ENCODE measurements at places on chromosomes 5 and 9.

DNA sequence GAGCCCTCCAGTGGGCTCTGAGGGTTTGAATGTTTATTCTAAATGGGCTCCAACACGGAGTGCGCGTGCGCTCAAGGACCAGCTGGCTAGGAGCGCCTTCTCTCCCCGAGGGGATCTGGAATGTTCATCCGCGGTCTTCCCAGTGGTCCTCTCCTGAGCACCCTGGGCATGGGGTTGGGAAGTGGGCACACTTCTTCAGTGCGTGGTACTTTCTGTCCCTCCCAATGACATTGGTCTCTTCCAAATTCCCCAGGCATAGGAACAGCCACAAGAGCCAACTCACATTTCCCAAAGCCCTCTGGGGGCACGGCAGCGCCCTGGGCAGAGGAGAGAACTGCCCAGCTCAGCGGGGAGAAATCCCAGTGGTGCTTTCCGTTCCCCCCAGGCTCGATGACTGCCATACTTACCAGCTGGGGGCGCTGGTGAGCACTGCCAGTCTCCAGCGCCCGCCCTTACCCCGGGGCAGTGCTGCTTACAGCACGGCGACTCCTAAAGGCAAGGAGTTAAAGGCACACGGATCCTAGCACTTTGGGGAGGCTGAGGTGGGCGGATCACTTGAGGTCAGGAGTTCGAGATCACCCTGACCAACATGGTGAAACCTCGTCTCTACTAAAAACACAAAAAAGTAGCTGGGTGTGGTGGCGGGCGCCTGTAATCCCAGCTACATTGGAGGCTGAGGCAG lies 29.9 kb upstream of the OBP2B start:
- DNase-seq, result peak; percentile 75

- DNase-seq, result no peak
Observed at GRCh38 chr5:42798284-42799240, 13.1 kb downstream of the SELENOP start.

DNA sequence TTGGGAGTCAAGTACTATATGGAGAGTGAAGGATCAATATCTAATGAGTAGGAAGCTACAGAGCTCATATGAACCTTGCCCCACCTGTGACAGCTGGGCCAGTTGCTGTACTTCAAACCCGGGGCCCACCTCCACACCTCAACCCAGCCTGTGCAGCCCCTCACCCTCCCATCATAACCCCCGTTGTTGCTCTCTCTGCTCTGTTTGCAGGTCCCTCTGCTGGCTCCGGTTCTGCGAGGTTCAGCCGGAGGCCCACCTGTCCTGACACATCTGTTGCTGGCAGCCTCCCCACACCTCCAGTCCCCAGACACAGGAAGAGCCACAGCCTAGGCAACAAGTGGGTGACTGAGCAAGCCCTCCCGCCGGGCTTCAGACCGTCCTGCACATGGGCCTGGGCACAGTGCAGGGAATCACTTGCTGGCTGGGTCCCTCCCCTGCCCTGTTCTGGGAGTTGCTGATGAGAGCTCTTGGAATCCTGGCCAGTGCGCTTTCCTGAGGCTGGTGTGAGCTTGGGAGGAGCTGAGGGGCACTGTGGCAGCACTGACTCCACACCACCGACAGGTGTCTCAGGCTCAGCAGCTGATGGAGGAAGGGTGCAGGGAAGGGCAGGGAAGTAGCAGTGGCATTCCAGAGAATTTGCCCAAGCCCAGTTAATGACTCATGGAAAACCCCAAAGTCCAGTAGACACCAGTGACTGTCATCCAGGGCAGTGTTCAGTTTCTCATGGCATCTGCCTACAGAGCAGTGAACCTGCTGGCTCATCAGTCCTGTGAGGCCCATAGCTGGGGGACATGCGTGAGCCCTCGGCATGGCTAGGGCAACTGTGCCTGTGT lies 69.5 kb upstream of the GARNL3 start:
- DNase-seq, result peak; percentile 94

DNA sequence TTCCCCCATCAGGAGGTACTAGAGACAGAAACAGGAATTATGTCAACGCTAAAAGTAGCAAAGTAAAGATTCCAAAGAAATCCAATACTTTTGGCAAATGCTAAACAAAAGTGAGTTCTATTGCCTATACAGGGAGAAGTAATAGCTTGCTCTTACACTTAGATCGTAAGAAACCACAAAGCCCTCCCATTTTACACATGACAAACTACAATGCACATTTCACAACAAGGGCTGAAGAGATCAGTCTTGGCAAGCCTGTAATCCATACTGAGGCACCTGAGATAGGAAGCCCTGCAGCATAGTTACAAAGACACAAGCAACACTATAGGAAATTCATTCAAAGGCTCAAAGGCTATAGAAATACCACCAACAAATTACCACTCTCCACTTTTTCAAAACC lies 7.7 kb downstream of the HNRNPK start:
- DNase-seq, result no peak

GRCh38 chr5:56388229-56388985 lies 155.3 kb upstream of the ANKRD55 start:
- no peak for DNase-seq

GRCh38 chr9:7770111-7770510 lies 29.5 kb downstream of the DMAC1 start:
- DNase-seq, result no peak

DNA sequence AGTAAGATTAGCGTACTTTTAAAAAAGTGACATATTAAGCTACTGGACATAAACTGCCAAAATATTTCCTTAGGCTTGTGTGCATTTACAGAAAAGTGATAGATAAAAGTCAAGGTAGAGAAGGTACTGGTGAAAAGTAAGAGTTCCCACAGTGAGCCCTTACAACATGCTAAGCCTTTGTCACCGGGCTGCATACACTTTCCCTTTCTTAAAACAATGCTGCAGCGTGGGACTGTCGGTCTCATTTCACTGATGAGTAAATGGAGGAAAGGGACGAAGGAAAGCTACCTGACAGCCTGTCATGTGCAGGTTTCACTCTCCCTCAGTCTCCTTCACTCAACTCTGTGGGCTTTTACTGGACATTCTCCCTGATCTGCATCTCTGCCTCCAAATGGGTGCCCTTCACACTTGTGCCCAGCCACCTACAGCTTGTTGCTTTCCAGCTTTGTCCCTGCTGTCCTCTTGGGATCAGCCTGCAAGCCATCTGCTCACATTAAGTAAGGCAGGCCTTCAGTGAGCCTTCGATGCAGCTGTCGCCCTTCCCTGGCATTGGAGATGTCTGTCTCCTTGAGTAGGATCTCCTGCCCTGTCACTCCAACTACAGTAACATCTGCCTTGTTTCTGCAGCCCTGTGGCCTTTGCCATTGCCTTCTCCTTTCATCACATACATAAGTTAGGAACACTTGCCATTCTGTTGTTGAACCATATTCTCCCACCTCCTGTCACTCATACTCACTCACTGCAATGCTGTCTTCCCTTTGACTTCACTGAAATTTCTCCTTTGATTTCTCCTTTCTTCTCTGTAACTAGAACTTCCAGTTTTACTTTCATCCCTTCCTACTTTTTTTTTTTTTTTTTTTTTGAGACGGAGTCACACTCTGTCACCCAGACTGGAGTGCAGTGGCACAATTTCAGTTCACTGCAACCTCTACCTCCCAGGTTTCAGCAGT lies 9.3 kb upstream of the ROPN1L start:
- no peak for DNase-seq

DNA sequence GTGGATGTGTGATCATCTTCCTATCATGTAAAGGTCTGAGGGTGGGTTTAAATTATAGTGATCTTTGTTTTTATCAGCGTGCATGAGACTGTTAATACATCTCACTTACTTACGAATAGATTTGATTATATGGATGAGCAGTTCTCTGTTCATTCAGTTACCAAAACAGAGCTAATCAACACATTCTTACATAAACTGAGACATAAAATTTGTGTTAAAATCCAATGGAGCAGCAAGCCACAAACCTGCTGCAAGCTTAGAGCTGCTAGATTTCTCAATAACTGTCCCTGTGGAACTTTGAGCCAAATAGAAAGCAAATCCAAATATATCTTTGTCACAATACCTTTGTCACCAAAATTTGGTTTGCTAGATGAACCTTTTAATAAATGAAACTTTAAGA lies 50.1 kb downstream of the NUDT12 start:
- DNase-seq, result peak; percentile 72

DNA sequence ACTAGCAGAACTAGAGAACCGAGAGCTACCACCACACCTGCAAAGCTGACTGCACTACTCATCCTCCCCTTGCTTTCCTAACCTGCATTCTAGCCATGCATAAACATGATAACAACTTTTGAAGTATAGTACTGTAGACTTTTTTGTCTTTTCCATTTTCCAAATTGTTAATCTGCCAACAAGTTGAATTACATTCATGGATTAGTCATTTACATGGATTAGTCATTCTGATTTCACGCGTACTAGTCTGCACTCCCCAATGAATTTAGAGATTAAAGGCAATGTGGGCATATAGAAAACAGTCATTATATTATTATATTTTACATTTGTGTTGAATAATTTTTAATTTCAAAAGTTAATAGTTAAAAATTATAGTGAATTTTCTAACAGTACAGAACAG lies 81.4 kb downstream of the EDIL3 start:
- no peak for DNase-seq

- no peak for DNase-seq
Observed at GRCh38 chr9:72478966-72479365, 42.4 kb upstream of the TMC1 start.

DNA sequence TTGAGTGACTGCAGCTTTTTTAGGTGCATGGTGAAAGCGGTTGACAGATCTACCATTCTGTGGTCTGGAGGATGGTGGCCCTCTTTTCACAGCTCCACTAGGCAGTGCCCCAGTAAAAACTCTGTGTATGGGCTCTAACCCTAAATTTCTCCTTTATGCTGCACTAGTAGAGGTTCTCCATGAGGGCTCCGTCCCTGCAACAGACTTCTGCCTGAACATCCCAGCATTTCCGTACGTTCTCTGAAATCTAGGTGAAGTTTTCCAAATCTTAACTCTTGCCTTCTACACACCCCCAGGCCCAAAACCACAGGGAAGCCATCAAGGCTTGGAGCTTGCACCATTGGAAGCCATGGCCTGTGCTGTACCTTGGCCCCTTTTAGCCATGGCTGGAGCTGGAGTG lies 1898.1 kb upstream of the NUDT12 start:
- no peak for DNase-seq

GRCh38 chr9:100590481-100590880 lies 12.6 kb downstream of the CAVIN4 start:
- DNase-seq, result no peak

Measured in kidney tubule cell (primary cell).